ENCODE measurements at places on chromosomes 1 and 21. TPM values are rescaled to one million over a fixed set of nuclear protein-coding genes. Genes with fewer than 3 reads are reported as not detected.
A peak's percentile ranks its signal among the peaks of the same experiment; 100 is the strongest.

FBXO2 gene
- 0.29 TPM for total RNA-seq

FAM72C gene
- 0.59 TPM for total RNA-seq

LCE1A gene
- not detected for total RNA-seq

TMPRSS15 gene
- not detected for total RNA-seq

GRCh38 chr1:39735731-39736130 lies 3.0 kb upstream of the PPIE start:
- H3K27me3 ChIP-seq = peaks cover 12% of the 10 kb centered on the region
- H3K4me1 ChIP-seq = peaks cover 28% of the 10 kb centered on the region
- no peak overlapping the region for H3K4me3 ChIP-seq

DNA sequence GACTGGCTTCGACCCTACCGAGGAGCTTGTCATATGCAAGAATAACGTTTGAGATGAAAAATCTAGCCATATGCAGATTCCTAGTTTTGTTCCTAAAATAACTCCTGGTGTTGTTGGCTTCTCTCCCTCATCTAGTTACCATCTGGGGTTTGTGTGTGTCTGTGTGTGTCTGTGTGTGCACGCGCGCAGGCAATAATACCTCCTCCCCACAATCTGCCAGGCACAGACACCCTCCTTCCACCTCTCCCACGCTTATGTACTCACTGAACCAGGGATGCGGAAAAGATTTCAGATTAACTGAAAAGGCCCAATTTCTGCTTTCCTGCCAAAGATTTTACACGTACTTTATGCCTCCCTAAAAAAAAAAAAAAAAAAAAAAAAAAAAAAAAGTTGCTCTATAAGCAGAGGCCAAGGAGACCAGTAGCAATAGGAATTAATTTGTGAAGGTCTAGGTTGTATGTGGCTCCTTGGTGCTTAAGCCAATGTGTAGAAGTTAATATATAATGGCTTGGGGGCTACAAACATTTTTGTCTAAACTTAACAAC lies 452.7 kb downstream of the NUF2 start:
- no peaks in the 10 kb centered on the region for H3K4me1 ChIP-seq
- H3K4me3 ChIP-seq = no peak overlapping the region
- no peaks in the 10 kb centered on the region for H3K27me3 ChIP-seq
- DNase-seq = no peak

DNA sequence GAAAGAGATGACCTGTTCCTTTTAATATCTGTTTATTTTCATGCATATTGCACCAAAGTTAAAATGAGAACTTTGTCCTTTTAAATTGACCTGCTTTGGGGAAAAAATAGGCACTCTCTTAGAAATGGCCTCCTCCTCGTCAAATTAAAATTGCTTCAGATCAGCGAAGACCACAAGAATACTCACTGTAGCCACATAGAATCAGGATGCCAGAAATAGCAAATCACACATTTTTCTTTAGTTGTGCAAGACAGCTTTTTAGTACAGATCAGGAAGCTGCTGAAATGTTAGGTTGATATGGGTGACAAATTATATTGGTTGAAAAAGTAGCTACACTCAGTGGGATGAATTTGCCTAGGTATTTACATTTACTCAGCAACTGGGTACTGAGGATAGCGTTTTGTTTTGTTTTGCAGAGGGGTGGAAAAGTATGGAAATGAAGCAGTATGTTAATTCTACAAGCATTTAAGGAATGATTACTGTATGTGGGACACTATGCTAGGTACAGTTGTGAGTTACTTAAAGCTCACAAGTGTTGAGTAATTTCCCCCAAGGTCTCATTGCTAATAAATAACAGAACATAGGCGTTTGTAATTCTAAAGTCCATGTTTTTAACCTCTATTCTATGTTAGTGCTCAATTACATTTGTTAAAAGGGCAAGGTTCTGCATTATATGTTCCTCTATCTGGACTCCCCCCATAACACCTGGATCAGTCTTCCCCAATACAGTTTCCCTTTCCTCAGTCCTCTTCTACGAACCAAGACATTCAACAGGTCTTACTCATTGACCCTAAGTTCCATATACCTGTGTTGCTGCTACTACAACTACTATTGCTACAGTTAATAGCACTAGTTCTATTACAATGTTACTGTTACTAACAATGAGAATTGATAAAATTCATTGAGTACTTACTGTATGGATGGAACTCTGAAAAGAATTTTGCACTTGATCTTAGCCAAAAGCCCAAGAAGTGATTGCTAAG lies 99.4 kb upstream of the S1PR1 start:
- H3K27ac ChIP-seq = peak overlapping the region; percentile 4
- no peaks in the 10 kb centered on the region for H3K36me3 ChIP-seq
- peaks cover 20% of the 10 kb centered on the region for H3K4me1 ChIP-seq
- no peak for DNase-seq
- no peaks in the 10 kb centered on the region for H3K27me3 ChIP-seq

Data from osteoblast (primary cell).